ENCODE measurements at places on chromosomes 2 and 18.
A peak's percentile ranks its signal among the peaks of the same experiment; 100 is the strongest.

DNA sequence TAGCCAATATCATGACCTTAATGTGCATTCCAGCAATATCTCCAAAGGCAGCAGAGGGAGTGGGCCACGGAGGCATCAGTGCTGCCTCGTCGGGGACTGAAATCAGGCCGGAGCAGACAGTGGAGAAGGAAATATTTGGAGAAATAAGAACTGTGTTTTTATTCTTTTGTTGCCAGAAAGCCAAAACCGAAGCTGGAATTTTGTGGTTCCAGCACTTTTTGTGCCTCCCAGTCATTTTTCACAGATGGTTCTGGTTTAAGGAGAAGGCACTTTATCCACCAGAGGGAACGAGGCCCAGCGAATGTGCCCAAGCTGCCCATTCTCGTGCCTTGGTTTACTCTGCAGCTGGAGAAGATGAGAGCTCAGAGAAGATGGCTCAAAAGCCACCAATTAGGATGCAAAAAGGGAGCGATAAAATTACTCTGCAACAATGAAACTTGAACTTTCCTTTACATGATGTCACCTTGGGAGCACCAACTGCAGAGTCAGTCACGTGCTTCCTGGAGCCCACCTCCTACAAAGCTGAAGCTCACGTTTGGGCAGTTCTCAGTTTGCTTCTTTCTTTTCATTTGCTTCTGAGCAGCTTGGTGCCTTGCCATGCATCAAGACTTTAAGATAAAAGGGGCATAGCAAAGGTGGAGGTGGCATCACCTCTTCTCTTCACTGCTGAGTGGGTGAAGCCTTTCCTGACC is 288.7 kb downstream of the LPIN1 start:
- DNase-seq, result no peak

- DNase-seq, result no peak
These were observed 26.7 kb downstream of the KCTD1 start for GRCh38 chr18:26521617-26522016.

- DNase-seq, result peak; percentile 22
These were observed 638 bp upstream of the IRS1 start for GRCh38 chr2:226799976-226800940.

GRCh38 chr2:45778720-45779171 is 127.3 kb downstream of the PRKCE start:
- peak; percentile 93 for DNase-seq

DNA sequence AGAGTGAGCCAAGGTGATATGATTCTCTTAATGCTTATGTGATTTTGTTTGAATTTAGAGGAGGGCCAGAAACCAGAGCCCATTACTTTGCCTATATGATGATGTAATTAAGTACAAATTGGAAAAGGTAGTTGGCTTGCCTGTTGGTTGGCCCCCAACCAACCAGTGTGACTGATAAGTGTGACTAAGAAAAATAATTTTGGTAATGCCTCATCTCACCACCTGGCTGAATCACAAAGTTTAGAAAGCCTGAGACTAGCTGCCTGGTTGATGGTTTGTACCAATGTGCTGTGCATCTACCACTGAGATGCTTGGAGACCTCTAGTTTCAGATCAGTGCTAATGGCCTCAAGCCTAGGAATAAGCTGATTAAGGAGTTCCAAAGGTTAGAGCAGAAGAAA is 338.7 kb downstream of the CDH2 start:
- DNase-seq, result no peak

GRCh38 chr18:74760436-74760835 is 162.8 kb downstream of the ZNF407 start:
- DNase-seq, result no peak

- DNase-seq, result peak; percentile 56
These were observed 37.8 kb downstream of the HS6ST1 start for GRCh38 chr2:128280901-128281321.

- DNase-seq, result peak; percentile 9
These were observed 787 bp downstream of the ERBB4 start for GRCh38 chr2:212537726-212538304.

DNA sequence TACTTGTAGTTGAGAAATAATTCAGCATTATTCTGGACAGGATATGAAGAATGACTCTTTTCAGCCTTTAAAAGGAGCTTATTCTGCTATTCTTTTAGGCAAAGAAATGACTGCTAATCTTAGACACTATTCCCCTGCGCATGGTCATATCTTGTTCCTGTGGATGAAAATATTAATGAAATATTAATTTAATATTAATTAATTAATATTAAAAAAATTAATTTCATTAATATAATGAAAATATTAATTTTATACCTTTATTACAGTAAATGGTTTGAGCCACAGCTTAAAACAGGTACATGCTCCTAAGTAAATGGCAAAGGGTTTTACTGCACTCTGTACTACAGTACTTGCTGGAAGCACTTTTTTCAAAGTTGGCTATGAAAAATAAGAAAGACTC is 890.1 kb upstream of the PIK3C3 start:
- DNase-seq, result no peak

DNA sequence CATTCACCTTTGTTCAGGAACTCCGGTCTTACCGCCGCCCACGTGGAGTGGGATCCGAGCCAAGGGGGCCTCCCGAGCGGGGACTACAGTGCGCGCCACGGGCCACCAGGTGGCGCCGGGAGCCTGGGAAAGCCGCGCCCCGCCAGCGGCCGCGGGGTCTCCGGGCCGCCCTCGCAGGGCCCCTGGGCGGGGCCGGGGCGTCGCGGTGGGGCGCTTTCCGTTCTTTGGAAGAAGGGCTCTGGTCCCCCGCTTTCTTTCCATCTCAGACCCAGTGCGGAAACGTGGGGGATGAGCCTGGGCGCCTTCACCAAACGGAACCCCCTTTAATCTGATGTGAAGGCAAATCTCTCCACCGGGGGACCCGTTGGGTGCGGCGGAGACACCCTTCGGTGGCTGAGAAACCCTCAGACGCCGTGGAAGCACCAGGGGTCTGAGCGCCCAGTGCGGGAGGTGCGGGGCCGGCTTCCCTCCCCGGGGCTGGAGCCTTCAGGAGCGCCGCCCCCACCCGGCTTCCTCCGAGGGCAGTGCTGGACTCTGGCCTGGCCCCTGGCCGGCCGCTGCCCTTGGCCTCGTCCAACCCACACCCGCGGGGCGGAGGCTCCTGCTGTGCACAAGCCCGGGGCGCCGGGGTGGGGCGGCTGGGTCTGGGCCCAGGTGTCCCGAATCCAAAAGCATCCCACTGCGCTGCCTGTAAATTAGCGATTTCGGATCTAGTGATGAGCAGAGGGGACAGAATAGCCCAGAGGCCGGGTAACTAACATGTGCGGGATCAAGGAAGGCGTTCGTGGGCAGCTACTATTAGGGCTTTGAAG is 44.6 kb downstream of the GORASP2 start:
- peak; percentile 96 for DNase-seq

- DNase-seq, result peak; percentile 5
These were observed 456 bp downstream of the LRP1B start for GRCh38 chr2:142130111-142131009.

GRCh38 chr2:36756438-36756837 is 59.9 kb downstream of the VIT start:
- DNase-seq, result no peak

GRCh38 chr2:206083602-206084438 is 2.2 kb downstream of the INO80D start:
- DNase-seq, result no peak

- DNase-seq, result no peak
These were observed 304.6 kb downstream of the MYCN start for GRCh38 chr2:16244966-16245320.

DNA sequence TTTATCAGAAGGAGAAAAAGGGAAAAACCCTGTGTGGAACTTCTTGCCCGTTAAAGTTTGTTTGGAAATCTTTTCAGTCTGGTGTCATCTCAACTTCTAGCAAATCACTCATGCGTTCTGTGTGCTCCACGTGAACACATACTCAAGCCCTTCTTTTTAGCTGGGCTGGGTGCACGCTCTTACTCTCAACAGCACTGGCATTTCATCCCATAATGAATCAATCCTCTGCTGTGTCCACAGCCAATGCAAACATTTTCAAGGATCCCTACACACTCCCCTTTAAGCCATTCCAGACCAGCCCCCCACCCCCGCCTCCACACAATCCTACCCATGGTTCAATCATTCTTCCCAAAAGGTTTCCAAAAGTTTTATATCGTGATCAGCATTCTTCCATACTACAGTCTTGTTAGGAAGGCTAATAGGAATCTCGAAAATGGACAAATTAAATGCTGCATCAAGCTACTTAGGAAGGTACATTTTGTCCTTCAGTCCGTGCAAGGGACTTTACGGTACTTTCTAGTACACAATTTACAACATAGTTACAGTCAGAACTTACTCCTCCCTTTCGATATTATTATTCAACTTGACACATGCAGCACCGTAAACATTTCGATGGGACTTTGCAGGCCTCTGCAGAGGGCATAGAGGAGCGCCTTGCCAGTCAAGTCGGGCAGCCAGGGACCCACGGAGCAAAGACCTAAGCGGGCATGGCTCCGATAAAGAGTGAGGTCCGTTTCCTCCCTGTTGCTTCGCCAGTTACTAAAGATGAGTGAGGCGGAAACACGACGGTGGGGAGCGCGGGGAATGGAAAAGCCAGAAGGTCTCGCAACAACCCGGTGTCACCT is 1.4 kb downstream of the PTGR3 start:
- peak; percentile 30 for DNase-seq

- DNase-seq, result no peak
These were observed 51.5 kb upstream of the ITGB6 start for GRCh38 chr2:160251569-160251968.

DNA sequence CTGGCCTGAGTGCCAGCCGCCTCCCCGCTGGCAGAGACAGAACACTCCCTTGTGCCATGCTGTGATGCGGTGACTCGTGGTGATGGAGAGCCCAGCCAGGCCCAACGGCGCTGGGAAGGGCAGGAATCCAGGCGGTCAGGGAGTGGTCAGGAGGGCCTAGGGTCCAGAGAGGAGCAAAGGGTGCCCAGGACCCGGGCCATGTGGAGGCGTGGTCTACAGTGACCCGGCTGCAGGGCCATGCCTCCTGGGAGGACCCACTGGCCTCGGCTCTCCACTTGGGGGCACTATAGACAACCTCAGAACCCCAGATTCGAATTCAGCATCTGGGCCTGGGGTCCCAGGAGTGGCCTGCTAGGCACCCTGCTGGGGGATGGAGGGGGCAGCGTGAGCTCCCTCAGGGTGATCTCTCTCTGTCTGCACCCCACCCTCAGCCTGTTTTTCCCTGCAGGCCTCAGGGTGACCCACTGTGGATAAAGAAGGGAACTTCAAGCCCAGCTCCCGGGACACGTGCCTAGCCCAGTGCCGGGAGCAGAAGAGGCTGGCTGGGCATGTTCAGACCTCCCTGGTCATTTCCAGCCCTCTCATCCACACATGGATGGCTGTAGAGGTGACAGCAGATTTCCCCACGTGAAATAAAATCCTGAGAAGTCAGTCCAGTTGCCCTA is 13.0 kb downstream of the AMER3 start:
- no peak for DNase-seq

DNA sequence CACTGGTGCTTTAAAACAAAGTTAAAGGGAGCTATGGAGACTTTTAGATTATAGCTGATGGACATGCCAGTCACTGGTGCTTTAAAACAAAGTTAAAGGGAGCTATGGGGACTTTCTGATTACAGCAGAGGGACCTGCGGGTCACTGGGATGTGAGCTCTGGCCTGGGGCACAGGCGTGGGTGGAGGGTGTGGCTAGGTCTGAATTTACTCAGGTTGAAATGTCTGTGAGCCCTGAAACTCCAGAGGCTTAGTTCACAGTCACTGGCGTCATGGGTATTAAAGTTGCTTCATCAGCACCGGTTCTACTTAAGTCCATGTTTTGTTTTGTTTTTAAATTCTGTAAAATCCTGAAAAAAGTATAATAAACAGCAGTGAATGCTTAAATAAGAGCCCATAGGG is 49.0 kb upstream of the TMEM18 start:
- DNase-seq, result peak; percentile 5

DNA sequence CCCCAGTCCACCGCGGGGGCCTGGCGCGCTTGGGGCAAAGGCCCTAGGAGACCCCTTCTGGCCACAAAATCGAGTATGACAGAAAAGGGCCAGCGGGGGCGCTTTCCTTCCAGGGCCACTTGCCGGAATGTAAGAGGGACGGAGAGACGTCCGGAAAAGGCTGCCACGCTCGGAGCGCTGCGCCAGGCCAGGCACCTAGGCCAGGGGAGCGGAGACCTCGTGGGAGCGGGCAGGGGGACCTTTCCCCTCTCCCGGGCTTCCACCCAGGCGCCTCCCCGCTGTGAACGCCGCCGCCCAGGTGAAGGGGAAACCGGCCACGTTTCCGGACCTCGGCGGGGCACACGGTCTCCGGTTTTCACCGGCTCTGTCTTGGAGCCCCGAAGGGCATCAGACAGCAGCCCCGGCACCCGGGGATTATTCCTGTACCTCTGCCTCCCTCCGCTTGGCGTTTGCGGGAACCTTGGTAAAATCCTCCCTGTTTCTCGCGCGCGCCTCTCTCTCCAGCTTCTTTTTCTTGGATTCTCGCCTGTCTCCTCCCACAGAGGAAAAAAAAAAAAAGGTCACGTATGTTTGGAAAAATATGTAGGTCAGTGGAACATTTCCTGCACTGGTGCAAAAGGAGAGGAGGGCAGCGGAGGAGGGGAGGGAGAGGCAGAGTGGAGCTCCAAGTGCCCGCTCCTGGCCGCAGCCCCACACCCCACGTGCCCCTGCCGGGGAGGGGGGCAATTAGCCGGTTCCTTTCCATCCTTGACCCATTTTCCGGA is 1.2 kb upstream of the NPAS2 start:
- DNase-seq, result no peak

DNA sequence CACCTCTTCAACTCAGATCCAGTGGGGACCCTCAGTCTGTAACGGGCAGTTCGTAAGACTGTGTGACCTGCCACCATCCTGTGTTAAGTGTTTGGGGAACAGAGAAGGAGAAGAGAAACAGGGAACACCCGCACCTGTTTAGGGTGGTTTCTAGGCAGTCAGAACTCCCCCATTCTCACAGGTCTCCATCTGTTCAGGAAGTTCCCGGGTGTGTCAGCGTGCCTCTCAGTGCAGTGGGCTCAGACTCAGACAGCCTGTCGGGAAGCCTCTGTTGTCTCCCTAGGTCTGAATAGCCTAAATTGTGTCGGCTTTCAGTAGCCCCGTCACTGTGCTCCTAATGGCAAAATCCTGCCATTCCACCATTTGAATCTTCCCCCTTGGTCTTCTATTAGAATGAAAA is 256.6 kb downstream of the LOXHD1 start:
- no peak for DNase-seq

DNA sequence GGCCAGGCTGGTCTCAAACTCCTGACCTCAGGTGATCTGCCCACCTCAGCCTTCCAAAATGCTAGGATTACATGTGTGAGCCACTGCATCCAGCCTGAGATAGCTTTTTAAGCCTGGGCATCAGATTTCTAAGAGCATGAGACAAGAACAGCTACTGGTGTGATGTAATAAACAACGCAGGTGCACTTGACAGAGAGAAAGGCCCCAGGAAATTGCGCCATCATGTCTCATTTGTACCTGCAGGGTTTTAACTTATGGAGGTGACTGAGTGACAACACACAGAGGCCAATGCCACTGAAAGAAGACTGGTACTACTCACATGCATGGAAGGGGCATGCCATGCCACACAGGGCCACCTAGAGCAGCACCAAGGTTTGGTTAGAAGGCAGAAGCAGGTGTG is 209.4 kb downstream of the SP3 start:
- DNase-seq, result no peak

GRCh38 chr2:23270810-23271209 is 114.2 kb upstream of the KLHL29 start:
- no peak for DNase-seq
